ENCODE measurements at places on chromosomes 4 and X.

- no peak for DNase-seq
Observed at GRCh38 chr4:20643631-20644030, 56.6 kb upstream of the PACRGL start.

- DNase-seq, result no peak
Observed at GRCh38 chr4:53676402-53676871, 85.2 kb upstream of the LNX1 start.

- peak; percentile 93 for DNase-seq
Observed at GRCh38 chrX:39158801-39159657, 357.8 kb downstream of the MID1IP1 start.

DNA sequence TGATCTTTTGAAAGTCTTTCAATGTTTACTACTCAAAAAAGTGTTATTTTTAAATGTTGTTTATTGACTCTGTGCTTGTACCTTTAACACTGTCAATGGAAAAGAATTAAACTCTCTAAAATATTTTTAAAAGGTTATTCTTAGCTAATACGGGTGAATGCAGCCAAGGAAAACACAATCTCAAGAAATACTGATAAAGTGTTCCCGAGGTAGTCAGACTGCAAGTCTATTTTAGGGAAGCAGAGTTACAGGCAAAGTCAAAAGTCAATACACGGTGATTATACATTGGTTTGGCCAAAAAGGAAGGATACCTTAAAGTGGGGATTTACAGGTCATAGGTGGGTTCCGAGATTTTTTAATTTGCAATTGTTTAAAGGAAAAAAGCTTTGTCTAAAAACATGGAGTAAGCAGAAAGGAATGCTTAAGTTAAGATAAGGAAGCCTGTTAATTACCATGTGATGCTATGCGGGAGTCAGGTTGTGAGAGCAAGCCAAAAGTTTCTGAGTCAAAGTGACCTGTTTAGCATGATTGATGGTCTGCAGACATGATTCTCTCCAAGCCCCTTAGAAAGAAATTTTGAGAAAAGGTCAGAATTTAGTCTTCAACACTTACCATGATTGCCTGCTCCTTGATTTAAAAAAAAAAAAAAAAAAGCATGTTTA, 288.4 kb downstream of the KLHL4 start:
- DNase-seq, result no peak

DNA sequence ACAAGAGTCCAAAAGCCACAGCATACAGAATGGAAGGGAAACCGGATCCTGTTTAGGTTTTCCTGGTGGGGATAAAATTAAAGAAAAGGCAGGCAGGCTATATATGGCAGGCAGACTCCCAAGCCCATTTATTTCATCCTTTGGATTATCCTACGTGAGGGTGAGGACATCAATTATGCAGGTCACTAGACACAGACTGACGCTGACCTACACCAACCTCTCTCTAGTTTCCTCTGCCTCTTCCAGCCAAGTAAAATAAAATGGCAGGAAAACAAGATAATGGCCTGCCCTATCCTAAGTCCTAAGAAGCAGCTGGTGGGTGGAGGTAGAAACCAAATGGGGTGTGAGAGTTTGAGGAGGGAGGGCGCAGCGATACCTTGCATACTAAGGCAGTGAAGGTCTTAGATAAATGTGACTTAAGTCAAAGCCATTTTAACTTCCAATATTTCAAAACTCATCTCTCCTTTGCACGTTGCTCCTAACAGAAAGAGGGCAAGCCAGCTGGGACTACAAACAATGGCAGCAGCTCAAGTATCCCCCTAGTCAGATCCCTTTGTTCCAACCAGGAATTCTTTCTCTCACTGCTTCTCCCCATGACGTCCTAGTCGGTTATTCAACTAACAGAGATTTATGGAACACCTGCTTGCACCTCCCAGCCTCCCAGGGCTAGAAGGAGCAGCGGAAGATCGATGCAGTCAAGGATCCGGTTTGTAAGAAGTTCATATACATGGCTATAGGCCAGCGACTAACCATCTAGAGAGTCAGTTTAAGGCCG, 72.8 kb downstream of the IRF2 start:
- no peak for DNase-seq

DNA sequence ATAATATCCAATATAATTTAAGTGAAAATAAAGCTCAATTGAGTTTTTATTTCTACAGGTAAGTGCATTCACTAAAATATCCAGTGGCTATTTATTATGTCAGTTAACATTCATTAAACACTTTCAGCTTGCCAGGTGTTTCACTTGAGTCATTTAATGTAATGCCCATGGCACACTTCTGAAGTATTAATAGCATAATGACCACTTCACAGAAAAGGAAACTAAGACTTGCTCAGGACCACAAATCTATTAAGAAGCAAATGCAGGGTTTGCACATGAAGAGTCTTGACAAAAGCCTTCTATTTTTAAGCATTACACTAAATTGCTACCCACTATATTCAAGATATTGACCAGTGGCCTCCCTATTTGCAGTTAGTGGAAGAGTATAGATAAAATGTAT, 612.7 kb downstream of the KCTD8 start:
- DNase-seq, result no peak

GRCh38 chr4:150725957-150726523, 144.1 kb downstream of the MAB21L2 start:
- DNase-seq, result no peak

DNA sequence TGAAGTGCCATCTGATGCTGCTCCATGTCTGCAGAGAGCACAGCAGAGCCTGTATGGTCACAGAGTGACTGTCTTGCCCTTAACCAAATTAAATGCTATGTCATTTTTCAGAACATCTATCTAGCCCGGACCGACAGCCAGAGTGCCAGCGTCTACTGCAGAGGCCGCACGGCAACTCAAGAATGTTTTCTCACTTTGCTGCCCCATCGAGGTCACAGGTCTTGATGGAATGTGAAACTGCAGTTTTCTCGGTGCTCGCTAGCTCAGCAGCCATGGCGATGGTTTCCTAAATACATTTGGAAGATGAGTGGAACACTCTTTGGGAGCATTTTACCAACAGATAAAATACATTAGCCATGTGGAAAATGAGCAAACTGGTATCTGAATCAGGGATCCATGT, 125.7 kb downstream of the ENPP6 start:
- DNase-seq, result no peak

DNA sequence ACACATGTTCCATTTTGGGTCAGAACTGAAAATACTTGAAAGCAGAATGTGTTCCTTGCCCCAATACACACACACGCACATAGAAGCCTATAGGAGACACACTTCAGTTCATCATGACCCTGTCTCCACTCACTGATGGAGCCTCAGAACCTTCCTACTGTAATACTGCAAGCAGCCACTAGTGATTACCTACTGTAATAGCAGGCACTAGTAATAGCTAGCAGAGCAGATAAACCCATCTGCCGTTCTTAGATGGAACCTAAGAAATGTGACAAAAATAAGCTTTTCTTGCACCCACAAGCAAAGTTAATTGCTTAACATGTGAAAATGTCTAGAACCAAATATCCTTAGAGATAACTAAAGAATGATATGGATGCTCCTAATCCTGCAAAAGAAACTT, 13.6 kb downstream of the AMTN start:
- DNase-seq, result no peak

GRCh38 chr4:180951312-180951711, 1291.9 kb upstream of the TENM3 start:
- no peak for DNase-seq

Data from NCI-H2171 treated with DMSO at 0.1 percent for 48 hours (cell line).